ENCODE measurements at places on chromosomes 5 and 9.

- DNase-seq: no peak
Observed at GRCh38 chr5:93294199-93294598, 286.8 kb downstream of the NR2F1-AS1 start.

DNA sequence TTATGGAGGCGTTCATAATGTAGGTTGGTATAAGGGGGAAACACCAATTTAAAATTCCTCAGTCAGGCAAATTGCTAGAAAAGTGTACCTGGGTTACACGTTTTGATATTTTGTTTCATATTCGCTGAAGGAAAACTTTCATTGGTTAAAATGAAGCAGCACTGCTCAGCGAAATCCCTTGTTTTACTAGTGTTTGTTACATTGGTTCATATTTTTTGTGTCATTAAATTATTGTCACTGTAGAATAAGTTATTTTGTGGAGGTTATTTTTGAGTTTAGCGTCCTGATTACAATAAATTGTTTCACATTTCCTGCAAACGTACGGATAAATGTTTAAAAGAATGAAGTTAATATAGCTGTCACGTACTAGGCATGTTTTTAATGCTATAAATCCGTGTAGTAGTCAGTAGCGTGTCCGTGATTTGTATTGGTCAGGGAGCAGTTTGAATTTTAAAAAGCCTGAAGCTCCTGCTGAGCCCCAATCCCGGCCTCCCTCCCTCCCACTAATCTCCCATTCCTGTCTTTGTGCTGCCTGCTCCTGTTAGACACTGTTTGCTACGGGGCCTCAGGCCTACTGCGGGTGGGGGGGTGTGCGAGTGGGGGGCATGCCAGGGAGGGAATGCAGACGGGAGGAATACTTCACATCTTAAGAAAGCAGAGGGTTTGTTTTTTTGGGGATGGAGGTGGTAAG, 2.0 kb downstream of the NIPBL start:
- no peak for DNase-seq

DNA sequence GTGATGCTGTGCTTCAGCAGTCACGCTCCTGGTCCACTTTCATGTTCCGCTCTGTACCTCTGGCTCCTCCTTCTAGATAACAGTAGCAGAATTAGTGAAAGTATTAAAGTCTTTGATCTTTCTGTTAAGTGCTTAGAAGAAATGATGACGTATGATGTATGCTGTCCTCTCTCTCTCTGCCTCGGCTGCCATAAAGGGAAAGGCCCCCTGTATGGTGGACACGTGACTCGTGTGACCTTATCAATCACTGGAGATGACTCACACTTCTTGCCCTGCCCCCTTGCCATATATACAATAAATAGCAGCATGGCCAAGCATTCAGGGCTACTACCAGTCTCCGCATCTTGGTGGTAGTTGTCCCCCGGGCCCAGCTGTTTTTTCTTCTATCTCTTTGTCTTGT, 100.3 kb downstream of the SYK start:
- no peak for DNase-seq

- DNase-seq: no peak
Observed at GRCh38 chr9:106657926-106658325, 205.0 kb upstream of the ZNF462 start.
